ENCODE measurements at places on chromosomes 7 and 10.

DNA sequence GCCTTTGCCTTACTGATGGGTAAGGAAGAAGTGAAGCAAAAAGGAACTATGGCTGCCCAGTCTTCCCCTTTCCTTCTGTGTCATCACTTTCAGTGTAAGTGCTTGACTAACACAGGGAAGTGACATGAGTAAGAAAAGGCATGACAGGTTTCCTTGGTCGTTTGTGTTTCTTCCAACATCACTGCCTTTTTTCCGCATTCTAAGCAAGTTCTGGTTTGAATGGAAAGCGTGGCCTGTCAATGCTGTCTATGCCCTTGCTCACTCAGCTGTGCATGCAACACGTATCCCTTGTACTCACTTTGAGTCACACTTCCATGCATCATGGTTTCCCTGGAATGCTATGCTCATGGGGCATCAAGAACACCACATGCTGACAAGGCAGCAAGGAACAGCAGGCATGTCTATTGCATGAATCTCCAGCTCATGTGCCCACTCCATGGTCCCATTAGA lies 111.8 kb downstream of the OAT start:
- no peak for DNase-seq

DNA sequence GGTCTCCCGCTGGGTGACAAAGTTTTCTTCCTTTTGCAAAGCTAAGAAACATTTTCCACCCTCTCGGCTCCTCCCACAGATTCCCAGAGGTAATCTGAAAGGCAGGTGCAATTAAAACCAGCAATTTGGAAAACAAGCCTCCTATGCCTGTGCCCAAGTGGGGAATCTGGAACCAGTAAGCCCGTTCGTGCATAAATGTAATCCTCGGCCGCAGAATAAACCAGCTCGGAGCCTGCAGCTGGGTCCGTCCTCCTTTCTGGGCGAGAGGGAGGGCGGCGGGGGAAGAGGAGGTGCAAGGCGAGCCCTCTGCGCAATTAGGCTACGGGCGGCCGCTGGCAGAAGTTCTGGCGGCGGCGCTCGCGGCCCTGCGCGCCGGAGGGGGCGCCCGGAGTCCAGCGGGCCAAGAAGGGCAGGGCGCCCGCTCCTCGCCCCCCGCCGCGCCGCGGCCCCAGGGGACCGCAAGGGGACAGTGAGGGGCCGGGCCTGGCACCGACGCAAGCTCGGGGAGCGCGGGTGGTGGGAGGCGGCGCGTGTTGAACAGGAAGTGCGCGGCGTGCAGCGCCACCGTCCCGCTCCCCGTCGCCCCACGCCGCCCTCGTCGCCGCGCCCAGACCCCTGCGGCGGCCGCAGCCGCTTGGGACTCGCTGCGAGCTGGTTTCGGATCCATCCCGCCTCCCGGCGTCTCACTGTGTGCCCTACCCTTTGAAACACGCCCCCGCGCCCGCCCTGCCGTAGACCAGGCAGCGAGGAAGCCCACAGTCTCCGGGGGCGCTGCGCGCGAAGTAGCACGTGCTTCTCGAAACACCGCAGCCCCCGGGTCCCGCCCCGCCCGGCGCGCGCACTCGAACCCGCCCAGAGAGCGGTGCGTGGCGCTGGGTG lies at the start of gene PRKAG2:
Gene PRKAG2, minus strand, starts transcription at position 217 of the 879 bp plus-strand sequence. CDS start 495 bp downstream, outside the sequence.
- no peak for DNase-seq

DNA sequence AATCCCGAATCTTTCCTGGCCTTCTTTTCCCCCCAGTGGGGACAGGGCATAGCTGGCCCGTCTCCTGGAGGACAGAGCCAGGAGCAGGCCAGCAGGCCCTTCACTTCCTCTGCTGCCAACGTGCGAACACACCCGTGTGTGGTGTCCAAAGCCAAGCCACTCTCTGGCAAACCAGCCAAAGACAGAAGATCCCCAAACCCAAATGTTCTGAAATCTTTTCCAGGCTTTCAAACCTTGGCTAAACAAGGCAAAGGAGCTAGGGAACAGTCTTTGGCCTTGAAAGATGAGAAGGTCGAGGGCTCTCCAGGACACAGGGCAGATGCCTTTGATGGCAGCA lies 63.0 kb downstream of the PROSER2 start:
- DNase-seq = no peak

DNA sequence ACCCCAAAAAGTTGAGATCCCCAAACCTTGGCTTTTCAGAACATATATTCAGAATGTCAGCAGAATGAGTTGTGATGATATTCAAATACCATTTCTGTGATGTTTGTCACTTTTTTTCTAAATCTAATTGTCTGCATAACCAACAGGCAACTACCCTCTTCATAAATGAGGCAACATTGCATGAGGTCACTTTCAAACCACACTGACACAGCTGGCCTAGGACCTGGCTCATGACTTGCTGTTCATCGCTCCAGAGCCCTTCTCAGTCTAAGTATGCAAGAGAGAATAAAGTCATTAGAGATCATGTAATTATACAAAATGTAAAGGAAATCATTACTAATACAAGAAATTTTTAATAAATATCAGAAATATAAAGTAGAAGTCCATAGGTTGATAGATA lies 681.9 kb downstream of the GRM8 start:
- DNase-seq = no peak

DNA sequence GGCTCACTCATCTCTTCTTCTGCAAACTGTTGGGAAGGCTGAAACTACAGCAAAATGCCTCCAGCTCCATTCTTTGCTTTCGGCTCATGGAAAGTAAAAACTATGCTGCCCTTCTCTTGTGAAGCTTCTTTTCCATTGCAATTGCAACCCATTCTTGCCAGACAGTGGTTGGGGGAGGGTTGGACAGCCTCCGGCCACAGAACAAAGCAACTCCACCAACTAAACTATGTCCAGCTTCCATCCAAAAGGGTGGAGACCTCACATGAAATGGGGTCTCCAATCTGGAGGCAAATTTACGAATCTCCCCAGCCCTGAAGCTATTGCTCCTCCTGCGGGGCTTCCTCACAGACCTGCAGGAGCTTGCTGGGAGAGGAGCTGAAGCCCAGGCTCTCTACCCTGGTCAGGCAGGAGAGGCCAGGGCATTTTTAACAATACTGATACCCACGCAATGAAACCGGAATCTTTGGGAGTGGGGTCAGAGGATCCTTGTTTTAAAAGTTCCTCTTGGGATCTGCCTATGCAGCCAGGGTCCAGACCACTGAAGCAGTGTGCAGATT lies 549 bp downstream of the GPNMB start:
- DNase-seq = no peak

GRCh38 chr7:936386-937054 lies 18.0 kb downstream of the ADAP1 start:
- DNase-seq = no peak

GRCh38 chr7:66178258-66178657 lies 26.9 kb upstream of the TPST1 start:
- no peak for DNase-seq

DNA sequence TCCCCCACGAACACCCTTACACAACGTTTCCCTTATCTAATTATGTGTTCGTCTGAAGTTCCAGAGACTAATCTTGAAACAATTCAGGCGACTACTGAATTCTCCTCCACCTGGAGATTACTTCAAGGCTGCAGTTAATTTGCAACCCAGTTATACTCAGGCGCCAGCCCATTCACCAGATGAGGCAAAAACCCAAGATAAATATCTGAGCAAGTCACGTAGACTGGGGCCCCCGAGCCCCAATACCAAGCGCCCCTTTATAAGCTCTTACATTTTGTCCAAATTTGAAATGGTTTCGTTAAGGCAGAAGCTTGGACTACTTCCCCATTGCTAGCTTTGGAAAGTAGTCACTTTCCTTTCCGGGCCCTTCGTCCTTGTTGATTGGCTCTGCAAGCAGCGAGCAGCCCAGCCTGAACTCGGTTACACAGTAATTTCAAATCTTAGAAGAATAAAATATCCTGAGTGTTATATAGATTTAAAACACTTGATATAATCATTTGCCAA lies 1.2 kb downstream of the TPK1 start:
- DNase-seq = no peak

DNA sequence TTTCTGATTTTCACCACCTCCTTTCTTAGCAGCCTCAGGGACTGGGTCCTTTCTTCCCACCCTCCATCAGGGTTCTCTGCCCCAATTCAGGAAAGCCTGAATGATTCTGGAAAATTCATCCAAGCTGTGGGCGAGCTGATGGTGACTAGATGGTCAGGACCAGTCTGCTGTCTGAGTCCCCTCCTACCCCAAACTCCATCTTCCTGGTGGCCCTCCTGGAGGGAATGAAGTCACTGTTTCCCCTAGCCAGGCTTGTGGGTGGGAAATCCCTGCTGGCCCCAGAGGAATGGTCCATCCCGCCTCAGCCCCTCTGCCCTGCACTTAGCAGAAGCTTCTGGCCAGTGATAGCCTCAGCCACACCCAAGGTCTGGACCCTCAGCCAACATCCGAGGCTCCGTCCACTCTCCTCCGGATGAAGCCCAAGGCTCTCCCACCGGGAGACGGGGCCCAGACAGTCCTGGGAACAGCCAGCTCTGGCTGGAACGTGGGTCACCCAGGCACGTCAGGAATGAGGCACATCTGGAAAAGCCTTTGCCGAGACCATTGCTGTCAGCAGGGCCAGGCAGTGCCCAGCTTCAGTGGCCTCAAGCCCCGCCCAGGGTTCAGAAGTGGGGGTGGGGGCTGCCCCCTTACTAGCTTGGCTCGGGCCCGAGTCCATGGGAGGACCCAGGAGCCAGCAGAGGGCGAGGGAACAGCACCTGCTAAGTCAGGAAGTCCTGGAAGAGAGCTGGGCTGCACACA lies 4.0 kb upstream of the AQP1 start:
- DNase-seq = no peak

DNA sequence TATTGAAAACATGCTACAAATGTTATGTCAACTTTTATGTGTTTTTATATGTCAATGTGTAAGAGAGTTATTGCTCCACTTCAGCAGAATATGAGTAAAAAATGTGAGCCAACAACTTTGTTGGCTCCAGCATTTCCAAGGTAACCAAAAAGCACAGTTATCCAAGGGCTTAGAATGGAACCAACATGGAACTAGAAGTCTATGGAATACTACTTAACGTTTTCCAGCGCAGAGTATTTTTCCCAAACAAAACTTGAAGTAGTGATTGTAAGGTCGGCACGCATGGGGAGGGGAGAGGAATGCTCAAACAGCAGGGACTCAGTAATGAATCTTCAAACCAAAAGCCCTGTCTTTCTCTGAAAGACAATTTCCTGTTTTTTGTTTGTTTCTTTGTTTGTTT lies 45.0 kb upstream of the TSPAN13 start:
- DNase-seq = no peak

DNA sequence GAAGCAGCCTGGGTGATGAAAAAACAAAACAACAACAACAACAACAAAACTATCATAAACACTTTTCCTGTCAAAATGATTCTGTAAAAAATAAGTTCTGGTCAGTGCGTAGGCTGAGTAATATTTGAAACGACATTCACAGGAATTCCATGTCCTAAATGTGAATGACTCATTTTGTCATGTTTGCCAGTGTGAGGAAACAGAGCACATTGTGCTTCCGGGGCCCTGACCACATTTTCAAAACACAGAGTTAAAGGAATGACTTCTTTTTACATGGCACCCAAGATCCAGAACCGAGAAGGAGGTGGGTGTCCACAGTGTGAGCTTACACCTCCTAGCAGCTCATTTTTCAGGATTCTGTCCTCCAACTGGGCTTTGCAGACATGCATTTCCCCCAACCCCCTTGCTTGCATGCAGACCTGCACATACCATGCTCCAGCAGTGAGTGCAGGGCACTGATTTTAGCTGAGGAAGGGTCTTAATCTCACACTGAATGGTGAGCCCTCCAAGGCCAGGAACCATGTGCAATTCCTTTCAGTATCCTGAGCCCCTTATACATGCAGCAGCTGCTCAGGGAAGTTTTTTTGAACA lies 3.0 kb downstream of the CLRN3 start:
- DNase-seq = no peak

- DNase-seq = peak; percentile 59
Measured at GRCh38 chr10:30055226-30055662, 4.1 kb downstream of the JCAD start.

- DNase-seq = no peak
Measured at GRCh38 chr7:21999896-22000295, 54.2 kb upstream of the CDCA7L start.

GRCh38 chr7:150514748-150515222 lies at the start of gene GIMAP7:
Gene GIMAP7 (plus strand): TSS chr7:150514872. CDS start chr7:150519975, 5,103 bp downstream.
- no peak for DNase-seq

DNA sequence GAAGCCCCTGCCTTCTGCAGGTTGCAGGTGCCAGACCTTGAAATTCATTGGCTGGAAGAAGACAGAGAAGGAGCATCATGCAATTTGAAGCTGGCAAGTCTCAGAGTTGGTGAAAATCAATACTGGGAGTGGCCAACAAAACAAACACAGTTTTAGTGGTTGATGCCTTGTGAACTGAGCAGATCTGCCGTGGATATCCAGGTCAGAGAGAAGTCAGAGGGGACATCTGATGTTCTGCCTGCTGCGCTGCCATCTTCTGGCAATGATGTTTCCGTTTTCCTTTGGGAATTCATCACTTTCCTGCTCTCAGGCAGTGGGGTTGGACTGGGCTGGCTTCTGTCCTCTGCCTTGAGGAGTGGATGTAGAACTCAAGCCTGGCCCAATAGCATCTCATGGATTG lies 132.0 kb downstream of the RPS24 start:
- DNase-seq = no peak

- peak; percentile 52 for DNase-seq
Measured at GRCh38 chr7:65438598-65438997, 64.9 kb downstream of the ZNF92 start.

DNA sequence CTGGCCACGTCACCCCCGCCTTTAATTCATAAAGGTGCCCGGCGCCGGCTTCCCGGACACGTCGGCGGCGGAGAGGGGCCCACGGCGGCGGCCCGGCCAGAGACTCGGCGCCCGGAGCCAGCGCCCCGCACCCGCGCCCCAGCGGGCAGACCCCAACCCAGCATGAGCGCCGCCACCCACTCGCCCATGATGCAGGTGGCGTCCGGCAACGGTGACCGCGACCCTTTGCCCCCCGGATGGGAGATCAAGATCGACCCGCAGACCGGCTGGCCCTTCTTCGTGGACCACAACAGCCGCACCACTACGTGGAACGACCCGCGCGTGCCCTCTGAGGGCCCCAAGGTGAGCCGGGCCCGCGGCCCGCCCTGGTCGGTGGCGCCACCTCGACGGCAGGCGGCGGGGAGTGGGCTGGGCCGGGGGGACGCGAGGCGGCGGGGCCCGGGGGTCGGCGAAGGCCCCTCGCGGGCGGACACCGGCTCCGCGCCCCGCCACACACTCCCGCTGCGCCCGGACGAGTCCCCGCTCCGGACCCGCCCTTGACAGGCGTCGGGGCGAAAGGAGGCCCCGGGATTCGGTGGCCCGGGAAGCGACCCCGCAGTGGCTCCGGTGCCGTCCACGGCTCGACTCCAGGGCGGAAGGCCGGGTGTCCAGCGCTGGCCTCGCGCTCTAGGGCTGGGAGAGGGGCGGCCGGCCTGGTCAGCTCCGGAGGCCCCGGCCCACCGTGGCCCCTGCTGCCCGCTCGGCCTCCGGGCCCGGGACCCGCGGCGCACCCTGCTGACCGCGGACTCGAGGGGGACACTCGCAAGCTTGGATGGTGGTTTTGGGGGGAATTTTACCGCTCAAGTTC lies 557 bp downstream of the BAG3 start:
- DNase-seq = no peak

DNA sequence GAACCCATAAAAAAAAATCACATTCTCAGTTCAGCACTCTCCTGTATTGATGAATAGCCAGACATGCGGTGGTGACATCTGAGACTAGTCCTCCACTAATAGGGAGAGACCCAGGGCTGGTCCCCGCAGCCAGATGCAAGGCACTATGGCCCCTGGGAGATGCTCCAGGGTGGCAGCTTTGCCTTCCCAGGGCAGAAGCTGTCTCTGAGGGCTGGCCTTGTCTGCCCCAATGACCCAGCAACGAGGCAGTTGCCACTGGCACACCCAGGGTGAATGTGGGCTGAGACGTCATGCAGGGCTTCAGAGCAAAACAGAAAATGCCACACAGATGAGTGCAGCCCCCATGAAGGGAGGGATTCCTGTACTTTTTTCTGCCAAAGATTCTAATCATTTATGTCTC lies 50.1 kb upstream of the GDF10 start:
- no peak for DNase-seq

Data from fibroblast of skin of left quadriceps (primary cell).